ENCODE measurements at places on chromosomes 13 and 19.

DNA sequence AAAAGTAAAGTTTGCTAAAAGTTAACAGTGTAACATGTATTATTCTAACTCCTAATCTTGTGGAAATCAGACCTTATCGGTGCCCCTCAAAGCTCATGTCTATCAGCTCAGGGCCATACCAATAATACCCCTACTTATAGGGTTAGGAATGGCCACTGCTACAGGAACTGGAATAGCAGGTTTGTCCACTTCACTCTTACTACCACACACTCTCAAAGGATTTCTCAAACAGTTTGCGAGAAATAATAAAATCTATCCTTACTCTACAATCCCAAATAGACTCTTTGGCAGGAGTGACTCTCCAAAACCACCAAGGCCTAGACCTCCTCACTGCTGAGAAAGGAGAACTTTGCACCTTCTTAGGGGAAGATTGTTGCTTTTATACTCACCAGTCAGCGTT is 1677.7 kb downstream of the OLFM4 start:
- DNase-seq, result no peak

- no peak for DNase-seq
Measured at GRCh38 chr13:48712141-48712540, 58.4 kb downstream of the CYSLTR2 start.

DNA sequence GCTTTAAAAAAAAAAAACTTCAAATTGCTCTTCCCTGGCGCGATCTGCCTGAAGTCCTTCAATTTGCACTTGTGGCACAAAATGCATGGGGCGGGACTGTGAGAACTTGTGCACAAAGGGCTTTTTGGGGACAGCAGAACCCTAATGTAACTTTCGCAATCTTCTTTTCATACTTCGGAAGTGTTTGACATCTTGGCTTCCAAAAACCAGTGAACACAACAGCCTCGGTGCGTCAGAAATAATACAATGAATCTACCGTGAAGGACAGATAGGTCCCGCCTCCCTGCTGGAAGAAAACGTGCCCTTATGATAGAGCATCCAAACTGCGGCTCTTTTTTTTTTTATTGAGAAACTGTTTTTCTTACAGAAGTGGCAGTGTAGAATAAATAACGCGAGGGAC is 36.6 kb downstream of the KLF2 start:
- DNase-seq, result no peak

DNA sequence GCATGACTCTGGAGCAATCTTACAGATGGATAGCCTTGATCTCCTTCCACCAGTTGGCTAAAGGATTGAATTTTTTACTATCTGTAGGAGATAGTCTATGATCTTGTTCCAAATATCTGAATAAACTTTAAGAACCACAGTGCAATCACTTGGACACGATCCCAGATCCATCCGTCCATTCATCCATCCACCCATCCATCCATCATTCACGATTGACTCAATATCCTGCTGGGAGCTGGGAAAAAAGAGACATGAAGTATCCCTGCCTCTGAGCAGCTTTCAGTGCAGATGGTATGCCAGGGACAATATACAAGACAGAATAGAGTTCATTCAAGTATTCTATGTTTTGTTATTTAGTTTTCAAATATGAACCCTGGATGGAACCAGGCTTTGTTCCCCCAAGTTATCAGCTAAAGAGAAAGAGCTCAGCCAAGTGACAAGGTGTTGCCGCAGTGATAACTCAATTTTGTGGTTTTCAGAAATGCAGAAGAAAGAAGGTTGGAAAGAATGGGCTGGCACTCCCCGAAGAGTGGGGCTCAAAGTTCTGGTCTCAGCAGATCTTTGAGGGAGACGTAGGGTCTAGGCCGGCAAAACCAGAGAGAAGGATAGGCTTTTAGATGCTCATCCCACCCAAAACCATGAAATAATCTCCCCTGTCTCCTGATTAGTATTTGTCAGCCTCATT is 66.3 kb downstream of the IRS2 start:
- no peak for DNase-seq

- no peak for DNase-seq
Measured at GRCh38 chr13:24851546-24851945, 87.6 kb downstream of the RNF17 start.

DNA sequence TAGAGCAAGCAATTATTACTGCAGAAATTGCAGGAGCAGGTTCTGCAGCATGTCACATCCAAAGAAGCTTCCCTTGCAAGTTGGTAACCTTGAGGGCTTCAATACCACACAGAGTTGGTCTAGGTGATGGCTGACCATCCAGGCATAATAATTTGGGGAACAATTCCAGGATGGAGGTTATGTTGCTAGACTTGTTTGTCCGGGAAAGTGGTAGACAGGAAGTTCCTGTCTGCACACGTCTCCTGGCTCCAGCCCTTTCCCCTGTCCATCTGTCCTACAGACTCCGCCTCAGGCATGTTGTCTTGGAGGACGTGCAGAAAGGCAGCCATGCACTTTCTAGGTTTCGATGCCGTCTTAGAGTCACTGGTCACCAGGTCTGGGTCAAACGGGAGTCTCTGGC is 26.0 kb downstream of the DPRX start:
- no peak for DNase-seq

GRCh38 chr13:51618626-51619025 is 34.4 kb downstream of the WDFY2 start:
- DNase-seq, result no peak

DNA sequence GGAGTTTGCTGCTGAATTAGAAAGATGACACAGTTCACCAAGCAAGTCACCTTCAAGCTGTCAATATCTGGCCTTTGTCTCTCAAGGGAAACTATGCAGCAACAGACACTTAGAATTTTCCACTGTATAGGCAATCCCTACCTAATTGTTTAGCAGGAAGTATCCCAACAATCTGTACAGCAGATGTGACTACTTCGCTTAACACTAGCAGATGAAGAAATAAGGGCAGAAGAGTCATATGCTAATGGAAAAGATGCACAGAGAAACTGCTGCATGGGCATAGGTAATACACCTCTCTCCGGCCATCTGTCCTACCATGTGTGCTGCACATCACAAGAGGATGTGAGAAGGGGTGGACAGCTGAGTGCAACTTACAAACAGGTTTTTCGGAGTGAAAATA is 851.2 kb downstream of the PCDH9 start:
- DNase-seq, result no peak

DNA sequence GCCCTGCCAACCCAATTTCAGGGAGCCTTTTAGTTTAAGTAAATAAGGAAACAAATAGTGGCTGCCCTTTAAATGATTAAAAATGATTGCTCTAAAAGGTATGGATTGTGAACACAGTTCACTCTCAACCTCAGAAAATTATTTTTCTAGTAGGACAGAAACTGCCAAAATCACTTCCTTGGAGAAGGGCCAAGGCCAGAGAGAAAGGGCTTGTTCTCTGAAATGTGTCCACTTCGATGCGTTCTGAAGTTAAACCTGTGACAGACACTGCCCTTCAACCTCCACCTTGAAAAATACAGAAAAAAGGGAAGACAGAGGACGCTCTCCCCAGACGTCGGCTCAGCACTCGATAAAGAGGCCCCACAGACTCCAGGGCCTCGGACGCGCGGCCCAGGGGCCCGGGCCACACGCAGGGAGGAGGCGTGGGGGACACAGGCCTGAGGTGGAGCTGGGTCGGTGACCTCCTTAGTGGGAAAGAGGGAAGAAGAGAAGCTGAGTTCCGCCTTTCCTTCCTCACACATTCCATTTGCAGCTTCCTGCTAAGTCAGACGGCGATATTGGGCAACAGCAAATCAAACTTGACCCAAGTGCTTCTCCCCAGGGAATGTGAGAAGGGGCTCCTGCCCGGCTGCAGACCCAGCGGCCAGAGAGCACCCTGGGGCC is 63.6 kb downstream of the RASA3 start:
- no peak for DNase-seq

DNA sequence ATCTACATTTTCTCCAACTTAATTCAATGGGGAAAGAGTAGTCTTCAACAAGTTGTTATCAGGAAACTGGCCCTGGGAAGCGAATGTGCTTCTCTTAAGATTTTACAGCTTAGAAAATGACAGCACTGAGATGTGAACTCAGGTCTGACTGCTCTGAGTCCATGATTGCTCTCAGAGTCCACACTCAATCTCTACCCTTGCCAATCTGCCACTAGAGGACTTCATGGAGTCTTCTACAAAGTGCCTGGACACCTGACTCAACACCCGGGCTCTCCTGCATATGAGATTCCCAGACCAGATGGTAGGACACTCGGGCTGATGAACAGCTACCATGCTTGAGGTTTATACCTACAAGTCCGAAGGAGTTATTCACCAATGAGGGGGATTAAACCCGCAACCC is 74.8 kb downstream of the ABCC4 start:
- DNase-seq, result no peak

- no peak for DNase-seq
Measured at GRCh38 chr19:5993201-5993600, 15.3 kb upstream of the RANBP3 start.

DNA sequence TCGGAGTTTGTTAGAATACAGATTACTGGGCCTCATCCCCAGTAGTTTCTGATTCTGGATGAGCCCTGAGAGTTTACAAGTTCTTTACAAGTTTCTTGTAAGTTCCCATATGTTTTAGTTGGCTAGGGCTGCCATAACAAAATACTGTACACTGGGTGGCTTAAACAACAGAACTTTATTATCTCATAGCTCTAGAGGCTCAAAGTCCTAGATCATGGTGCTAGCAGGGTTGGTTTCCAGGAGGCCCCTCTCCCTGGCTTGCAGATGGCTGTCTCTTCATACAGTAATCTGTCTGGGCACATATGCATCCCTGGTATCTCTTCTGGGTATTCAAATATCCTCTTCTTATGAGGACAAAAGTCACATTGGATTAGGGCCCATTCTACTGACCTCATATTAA is 167.2 kb downstream of the KLF5 start:
- DNase-seq, result no peak

GRCh38 chr19:3357271-3357991 is 9.0 kb upstream of the NFIC start:
- no peak for DNase-seq

DNA sequence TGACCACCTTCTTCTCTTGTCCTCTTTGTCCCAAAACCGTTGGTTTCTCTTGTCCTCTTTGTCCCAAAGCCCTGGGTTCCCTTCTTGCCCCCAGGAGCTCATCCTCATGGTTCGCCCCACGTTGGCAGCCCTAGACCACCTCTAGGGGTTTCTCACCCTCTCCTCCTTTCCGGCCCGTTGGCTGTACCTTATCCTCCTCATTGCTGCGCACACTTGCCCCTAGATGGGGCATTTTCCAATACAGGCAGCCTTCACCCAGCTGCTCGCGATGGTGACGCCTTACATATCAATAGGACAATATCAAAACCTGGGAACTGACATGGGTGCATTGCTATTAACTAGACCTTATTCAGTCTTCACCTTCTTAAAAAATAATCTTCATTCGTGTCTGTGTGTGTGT is 86.5 kb downstream of the IPO5 start:
- DNase-seq, result no peak

DNA sequence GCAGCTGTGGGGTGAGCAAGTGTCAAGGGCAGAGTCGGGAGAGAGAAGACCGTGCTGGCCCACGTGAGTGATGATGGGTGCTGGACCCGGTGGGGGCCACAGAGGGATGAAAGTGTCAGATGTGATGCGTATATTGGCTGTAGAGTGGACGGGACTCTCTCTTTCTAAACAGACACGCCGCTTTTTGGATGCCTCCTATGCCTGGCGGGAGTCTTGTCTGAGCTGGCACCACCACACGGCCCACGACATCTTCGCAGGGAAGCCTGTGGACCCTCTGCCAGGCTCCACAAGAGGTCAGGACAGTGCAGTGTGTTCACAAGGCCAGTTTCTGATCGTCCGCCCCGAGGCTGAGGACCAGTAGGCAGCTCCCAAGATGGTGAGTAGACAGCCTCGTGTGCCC is 12.9 kb upstream of the MRI1 start:
- no peak for DNase-seq

GRCh38 chr19:3133793-3134116 is 2.1 kb upstream of the GNA15 start:
- no peak for DNase-seq

- DNase-seq, result peak; percentile 57
Measured at GRCh38 chr13:112249644-112250610, 126.2 kb upstream of the SPACA7 start.

- no peak for DNase-seq
Measured at GRCh38 chr13:77033717-77034302, 6.9 kb upstream of the FBXL3 start.

DNA sequence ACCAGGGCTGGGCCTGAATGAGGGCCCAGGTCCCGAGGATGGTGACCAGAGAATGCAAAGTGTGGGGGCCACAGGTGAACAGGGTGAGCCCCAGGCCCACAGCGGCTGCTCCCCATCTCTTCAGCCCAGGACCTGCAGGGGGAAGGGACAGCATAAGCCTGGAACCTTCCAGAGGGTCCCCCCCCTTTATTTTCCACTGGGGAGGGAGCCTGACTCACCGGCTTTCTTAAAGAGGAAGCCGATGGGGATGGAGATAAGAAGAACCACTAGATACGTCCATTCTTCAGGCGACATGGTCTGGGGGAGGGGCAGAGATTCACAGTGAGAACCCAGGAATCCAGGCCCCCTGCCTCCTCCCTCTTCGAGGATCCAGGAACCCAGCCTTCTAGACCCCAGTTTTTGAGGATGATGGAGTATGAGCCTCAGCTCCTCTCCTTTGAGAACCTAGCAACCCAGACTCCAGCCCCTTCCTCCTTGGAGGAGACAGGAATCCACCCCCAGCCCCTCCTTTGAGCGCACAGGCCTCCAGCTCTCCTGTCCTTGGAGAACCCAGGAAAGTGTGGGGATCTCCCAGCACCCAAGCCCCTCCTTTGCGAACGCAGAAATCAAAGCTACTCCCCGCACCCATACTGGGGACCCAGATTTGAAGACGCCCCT is 1.0 kb downstream of the MBOAT7 start:
- no peak for DNase-seq

DNA sequence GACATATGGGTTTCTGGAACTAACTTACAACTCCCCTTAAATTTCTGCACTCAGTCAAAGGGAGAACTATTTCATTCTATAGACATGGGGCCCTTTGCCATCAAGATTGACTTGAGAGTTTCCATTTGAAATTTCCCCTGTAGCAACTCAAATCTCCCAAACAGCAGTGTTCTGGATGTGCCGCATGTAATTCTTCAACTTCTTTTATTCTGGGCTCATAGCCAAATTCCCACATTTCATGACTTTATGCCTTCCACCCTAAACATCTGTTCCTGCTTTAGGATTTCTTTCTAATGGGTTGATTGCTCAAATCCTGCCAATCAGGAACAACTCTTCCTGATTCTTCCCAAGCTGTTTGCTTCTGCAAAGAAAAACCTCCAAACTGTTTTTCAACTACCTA is 336.0 kb downstream of the TBC1D4 start:
- no peak for DNase-seq

DNA sequence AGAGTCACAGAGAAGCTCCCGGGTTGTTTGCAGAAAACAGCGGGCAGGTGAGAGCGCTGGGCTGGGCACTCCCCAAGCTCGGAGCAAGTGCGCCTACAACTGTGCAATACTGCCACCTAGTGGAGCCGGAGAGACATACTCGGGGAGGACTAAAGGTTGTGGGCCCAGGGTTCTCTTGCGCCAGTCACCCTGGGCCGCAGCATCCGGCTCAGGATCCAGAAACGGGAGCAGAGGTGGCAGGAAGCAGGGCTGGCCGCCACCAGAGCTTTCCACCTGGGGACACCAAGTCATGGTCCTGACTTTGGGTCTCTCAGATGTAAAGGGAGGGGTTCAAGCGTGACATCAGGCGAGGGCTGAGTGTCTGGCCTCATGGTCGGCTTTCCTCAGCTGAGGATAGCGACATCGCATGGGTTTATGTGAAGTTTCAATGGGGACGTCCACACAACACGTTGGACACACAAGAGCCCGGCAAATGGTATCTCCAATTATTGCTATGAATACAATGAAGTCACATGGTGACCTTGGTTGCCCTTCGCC is 11.2 kb upstream of the KLK4 start:
- no peak for DNase-seq

Measured in coronary artery (tissue), 2 donors.